Activated CD4-positive, alpha-beta T cell treated with anti-CD3 and anti-CD28 coated beads for 48 hours (primary cell): ENCODE measurements at places on chromosomes 5 and 9.

DNA sequence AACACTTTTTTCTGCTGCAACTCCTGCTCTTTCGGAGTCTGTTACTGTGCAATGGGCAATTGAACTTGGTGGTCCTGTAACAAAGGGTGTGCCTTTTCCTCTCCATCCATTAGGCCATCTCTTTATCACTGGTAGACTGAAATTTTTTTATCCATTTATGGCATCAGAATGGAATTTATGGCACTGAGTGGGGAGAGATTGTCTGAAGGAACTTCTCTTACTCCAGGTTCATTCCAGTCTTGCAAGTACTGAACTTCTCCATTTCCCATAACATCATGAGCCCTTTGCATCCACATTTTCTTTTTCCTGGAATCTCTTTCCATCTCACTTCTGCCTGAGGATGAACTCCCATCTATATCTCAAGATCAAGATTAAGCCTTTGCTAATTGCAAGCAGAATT is 10.0 kb downstream of the SLC46A2 start:
- no peak for DNase-seq

DNA sequence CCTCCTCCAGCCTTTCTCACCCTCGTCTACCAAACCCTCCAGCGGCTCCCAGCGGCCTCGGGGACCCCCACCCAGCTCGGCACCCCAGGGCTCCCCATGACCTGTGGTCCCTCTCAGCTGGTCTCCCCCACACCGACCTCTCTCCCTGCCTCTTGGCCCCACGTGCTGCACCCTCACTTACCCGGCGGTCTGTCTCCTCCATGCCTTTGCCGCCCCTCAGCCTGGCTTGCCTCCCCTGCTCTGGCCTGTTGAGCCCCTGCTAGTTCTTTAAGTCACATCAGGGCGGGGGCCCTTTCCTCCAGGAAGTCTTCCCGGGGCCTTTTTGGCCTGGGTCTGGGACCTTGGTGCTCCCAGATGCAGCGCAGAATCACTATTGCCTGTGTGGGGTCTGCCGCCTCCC is 81.5 kb downstream of the LMX1B start:
- no peak for DNase-seq

DNA sequence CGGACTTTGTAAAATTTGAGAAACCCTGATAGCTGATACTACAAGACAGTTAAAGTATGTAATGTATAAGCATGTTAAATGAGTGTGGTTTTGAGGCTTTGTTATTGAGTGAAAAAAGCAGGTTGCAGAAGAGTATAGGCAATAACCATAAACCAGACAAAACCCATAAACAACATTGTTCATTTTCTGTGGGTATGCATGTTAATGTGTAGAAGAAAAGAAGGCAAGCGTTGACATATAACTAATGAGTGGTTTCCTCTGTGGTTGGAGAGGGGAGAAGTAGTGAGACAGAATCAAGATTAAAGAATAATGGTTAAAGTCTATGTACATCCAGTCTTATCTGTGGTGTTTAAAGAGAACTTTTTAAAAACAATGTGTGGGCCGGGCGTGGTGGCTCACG is 26.2 kb downstream of the RAD23B start:
- no peak for DNase-seq

- peak; percentile 72 for DNase-seq
Observed at GRCh38 chr9:124054582-124055227, 43.1 kb downstream of the LHX2 start.

DNA sequence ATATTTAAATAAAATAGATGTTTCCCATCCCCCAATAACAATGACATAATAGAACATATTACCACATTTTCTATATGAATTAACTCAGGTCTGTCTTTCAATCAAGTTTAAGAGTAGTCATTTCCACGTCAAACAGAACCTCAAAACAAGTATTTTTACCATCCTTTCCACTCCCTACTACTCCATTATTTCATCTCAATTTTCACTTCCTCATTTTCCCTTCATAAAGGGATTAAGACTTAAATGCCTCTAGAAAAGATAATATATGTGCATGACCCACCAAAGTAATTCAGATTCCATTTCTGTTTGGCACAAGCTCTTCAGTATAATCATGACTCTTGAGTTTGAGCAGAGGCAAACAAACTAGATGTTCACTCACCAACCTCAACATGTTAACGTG is 40.4 kb downstream of the ELOVL7 start:
- DNase-seq, result no peak

DNA sequence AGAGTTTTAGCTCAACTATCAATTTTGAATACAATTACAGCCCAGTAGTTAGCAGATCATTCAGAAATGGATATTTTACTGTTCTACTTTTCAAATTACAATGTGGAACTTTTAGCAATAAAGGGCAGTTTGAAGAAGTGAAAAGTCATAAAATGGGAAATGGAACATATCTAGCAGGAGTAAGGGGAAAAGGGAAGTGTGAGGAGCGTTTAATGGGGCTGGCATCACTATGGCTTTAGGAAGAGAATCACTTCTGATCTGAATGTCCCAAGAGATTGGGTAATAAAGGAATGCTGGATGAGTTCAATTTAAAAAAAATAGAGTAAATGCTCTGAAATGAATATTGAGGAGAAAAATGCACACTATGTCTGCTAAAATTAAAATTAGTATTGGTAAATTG is 77.4 kb downstream of the ATPSCKMT start:
- DNase-seq, result no peak

DNA sequence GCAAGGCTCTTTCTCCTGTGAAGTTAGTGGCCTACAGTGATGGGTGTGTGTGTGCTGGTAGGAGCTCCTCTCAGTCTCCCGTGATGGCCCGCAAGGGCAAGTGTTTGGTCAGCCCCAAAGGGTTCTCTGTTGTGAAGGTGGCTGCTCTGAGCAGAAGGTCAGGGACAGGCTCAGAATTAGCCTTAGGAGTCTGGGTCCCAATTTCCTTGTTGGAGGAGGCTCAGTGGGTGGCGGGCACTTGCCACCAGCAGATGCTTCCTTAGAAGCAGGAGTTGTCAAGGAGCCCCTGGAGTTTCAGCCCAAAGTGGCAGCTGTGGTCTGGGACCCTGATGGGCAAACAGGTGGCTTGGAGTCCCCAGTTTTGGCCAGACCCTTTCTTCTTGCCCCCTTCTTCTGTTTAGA is 154.4 kb downstream of the MACROH2A1 start:
- DNase-seq, result no peak

DNA sequence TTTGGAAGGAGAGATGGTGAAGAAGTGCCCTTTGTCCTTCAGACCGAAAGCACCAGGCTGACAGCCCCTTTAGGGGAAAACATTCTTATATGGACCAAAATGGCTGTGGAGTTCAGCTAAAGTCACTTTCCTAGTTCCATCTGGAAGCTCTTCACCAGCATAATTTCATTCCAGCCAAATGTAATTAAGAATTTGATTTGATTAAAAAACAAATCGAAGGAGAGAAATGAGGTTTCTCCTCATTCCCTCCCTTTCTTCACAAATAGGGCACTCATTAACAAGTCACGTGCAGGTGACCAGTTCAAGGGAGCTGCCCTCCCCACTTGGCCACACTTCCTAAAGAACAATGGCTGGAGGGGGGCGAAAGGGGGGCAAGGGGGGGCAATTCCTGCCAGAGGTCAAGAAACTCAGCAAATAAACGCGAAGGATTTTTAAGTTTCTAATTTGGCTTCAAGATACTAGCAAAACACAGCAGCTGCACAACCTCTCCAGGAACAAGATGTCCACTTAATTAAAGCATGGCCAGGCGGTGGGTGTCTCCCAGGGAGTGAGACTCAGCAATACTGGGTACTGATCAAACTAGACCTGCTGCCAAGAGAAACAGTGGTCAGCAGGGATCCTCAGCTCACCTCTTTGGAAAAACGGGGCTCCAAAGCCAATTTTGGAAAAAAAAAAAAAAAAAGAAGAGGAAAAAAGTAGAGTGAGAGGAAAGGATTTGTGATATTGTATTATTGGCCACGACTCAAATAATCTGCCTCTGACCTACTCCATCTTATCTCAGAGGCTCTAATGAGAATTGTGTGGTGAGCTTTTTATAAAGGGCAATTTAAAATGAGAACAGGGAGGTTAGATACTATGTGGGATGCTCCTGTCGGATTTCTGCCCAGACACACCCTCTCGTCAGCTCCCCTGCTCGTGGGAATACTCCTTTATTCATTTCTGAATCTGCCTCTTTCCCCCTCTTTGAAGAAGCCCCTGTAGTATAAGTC is 254.3 kb downstream of the ZSWIM6 start:
- DNase-seq, result no peak

DNA sequence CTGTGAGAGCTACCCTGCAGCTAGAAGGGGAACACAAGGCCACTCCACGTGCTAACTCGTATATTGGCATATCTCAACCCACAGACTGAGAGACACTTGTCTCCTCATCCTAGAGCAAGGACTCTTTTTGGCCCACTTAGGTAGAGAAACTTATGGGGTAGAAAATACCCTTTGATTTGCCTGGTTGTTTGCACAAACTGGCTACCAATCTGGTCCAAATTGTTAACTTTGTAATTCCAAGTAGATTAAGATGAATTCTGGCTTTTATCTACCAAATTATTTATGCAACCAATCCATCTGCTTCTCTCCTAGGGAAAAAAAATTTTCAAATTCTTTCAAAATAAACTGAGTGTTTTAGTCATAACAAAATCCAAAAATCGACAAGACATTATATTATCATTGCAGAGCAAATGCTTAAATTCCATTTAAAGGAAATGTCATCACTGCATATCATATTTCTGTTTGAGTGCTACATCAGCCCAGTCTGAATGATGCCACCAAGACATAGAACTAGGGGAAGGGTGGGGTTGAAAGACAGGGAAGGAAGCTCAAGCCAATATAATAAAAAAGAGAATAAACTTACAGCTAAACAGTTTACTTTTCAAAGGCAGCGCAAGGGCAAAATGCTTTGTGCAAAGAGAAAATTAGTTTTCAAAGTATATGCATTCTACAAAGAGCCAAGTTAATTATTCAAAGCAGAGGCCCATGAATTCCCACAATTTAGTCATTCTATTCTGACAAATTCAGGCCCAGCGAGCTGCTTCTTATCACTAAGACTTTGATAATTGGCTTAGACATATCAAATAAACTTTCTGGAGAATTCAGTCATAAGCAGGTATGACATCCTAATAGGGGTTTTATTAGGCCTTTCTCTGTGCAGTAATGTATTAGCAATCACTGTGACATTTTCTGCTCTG is 198.0 kb downstream of the CAAP1 start:
- no peak for DNase-seq

DNA sequence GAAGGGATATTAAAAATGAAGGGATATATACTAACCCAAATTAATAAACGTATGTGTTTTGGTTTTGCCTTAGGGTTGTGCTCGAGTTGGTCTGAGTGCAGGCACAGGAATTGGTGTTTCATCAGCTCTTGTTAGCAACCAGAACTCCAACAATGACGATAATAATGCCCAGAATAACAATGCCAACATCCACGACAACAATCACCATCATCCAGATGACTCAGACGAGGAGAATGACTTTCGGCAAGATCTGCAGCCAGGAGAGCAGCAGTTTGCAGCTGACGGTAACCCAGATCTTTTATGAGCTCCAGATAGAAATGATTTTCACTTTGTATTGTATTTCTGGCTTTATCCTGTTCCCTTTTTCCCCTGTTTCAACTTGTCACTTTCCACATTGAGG is 33.2 kb downstream of the FBXO38 start:
- no peak for DNase-seq
